ENCODE measurements at places on chromosomes 6 and 20. TPM values are rescaled to one million over a fixed set of nuclear protein-coding genes. Genes with fewer than 3 reads are reported as not detected.
A peak's percentile ranks its signal among the peaks of the same experiment; 100 is the strongest.

The TFAP2A gene
- 0.40 TPM for total RNA-seq

The SOBP gene
- 0.16 TPM for total RNA-seq

The LY6G6F gene
- total RNA-seq = 0.18 TPM

The FOXA2 gene
- 1.0 TPM for total RNA-seq

The FABP7 gene
- total RNA-seq = not detected

The WFDC2 gene
- not detected for total RNA-seq

The SYNDIG1 gene
- total RNA-seq = not detected

The HLA-DQB2 gene
- total RNA-seq = not detected

The CHRNA4 gene
- total RNA-seq = not detected

DNA sequence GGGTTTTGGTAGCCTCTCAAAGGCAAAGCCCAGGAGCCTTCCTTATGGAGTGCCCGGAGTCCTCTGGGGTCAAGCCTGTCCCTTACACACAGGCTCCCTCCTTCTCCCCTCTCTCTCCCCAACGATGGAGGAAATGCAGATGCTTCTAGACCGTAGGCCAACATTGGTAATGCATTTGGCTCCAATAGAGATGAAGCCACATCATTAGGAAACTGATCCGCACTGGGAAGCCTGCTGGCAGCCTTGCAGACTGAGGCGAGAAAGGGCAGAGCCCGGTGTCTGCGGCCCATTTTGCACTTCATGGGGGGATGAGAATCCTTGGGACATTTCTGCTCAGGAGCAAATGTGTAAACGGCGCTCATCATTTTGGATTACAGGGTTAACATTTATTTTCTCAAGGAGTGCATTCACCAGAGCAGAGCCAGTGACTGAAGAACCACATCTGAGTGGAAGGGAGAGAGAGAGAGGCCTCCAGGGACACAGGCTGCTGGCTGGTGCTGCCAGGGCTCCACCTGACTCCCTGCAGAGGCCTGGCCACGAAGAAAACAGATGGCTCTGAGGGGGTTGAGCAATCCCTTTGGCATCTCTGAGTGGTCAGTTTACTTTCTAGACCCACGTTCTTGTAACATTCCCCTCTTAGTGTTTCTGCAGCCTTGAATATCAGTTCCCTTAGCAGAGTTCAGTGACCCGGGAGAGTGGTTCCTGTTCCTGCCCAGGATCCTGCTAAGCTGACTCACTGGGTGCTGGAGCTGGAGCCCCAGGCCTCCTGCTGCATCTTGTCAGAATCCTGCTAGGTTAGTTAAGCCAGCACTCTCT is 4.4 kb upstream of the CST3 start:
- no peaks in the 10 kb centered on the region for H3K27me3 ChIP-seq
- no peak overlapping the region for H3K27ac ChIP-seq
- H3K36me3 ChIP-seq = no peaks in the 10 kb centered on the region
- H3K4me3 ChIP-seq = no peak overlapping the region

DNA sequence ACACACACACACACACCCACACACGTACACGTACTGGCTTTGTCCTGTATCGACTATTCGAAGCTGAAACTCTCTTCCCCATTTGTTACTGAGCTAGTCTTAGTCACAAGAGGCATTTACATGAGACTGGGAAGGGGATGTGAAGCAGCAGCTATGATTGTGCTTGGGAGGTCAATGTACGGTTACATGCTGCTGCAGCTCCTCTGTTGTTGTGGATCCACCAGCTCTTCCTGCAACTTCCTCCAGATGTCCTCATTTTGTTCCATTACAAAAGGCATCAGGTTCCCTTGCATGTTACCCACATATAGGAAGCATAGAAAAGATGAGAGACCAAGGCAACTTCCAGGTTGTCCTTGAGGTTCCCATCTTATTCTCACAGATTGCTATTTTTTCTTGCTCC is 612.4 kb upstream of the IMPG1 start:
- H3K36me3 ChIP-seq = no peaks in the 10 kb centered on the region
- no peak for DNase-seq
- no peak overlapping the region for H3K4me3 ChIP-seq
- H3K27me3 ChIP-seq = no peaks in the 10 kb centered on the region
- H3K4me1 ChIP-seq = no peaks in the 10 kb centered on the region

DNA sequence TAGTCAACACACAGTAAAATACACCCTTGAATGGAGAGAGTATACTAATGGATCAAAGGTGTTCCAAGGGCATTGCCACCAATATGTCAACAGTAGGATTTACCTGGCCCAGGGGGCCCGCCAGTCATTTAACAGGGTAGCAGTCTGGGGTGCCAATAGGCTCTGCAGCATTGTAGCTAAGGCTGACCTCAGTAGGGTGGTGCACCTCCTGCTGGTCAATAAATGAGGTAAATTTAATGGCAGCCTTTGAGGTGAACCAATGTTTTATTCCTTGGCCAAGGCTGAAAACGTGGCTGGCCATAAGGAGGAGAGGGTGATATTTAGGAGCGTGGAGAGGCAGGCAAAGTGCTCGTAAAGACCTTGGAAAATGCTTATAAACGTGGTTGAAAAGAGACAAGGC is 147.2 kb downstream of the RPS12 start:
- no peak overlapping the region for H3K27ac ChIP-seq
- H3K27me3 ChIP-seq = no peaks in the 10 kb centered on the region
- no peaks in the 10 kb centered on the region for H3K36me3 ChIP-seq
- DNase-seq = no peak
- no peak overlapping the region for H3K4me3 ChIP-seq

DNA sequence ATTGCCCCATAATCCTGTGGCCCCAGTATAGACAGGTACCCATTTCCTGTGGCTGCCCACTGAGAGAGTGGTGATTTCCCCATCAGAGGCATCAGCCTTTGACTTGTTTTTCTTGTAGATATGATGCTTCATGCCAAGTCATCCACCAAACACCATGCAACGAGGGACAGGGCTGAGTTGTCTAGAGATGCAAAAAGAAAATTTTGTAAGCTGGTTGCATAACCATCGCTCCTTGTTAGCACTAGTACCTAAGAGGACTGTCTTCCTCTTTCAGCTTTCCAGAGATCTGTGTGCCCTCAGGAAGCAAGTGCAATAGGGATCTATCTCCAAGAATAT is 166.8 kb downstream of the BCAS1 start:
- H3K4me1 ChIP-seq = peaks cover 14% of the 10 kb centered on the region
- H3K4me3 ChIP-seq = no peak overlapping the region
- H3K27me3 ChIP-seq = no peaks in the 10 kb centered on the region
- H3K36me3 ChIP-seq = no peaks in the 10 kb centered on the region
- H3K27ac ChIP-seq = no peak overlapping the region

DNA sequence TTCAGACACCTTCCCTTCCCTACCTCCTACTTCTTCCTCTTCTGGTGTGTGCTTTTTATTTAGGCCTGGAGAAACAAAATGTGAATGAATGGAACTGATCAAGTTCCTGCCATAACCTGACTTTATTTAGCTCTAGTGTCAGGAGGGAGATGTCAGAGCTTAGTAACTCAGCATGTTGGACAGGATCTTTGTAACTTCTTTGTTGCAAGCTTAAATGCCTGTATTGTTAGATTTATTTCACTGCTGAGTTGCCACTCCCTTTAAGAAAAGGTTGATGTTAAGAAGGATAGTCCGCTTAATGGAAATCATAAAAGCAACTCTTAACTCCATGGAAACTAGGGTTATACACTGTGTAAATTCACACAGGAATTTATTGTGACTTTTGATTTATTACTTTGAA is 2.2 kb downstream of the FAM120B start:
- peaks cover 23% of the 10 kb centered on the region for H3K36me3 ChIP-seq
- peaks cover 20% of the 10 kb centered on the region for H3K4me1 ChIP-seq
- no peak overlapping the region for H3K4me3 ChIP-seq
- no peak overlapping the region for H3K27ac ChIP-seq
- no peaks in the 10 kb centered on the region for H3K27me3 ChIP-seq

DNA sequence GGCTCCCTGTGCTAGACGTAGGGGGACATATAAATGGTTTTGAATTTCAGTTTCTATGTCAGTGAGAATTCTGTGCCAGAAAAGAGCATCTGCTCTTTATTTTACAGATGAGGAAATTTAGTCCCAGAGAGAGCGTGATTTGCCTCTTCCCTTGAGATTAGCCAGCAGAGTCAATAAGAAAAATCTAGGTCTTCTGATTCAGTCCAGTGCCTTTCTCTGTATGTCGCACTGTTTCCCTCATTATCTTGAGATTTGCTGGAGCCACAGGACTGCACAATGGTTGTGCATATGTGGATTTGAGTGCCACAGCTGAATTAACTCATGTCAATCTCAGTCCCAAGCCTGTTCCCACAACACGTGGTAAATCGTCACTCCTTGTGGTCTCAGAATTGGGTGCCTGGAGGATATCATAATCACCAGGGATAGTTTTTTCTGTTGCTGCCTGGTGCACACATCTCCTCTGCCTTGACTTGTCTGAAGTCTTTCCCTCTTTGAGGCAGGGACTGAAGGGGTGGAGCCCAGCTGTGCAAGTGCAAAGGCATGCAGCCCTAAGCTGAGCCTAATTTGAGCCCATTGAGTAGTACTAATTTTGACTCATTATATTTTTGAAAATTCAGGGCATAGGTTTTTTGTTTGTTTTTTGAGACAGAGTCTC is 276.7 kb downstream of the SOX4 start:
- H3K27me3 ChIP-seq = peaks cover 43% of the 10 kb centered on the region
- H3K4me3 ChIP-seq = no peak overlapping the region
- H3K27ac ChIP-seq = no peak overlapping the region
- no peak for DNase-seq

DNA sequence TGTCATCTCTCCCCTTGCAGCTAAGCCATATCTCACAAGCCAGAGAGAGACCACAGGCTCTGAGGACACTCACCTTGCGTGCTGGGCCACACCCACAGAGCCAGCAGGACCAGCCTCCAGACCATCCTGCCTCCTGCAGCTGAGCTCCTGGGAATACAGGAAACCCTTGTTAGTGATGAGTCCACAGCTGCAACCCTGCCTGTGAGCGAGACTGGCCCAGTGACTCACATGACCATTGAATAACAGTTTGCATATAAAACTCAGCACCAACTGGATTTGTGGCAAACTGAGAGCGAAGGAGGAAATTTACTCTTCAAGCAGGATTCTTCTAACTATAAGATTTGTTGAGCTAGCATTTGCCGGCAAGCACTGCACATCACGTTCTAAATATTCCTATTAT is 3.0 kb downstream of the THBS2 start:
- no peaks in the 10 kb centered on the region for H3K36me3 ChIP-seq
- peaks cover 7% of the 10 kb centered on the region for H3K4me1 ChIP-seq
- no peak for DNase-seq
- no peak overlapping the region for H3K4me3 ChIP-seq
- H3K27me3 ChIP-seq = peaks cover 70% of the 10 kb centered on the region

- H3K4me3 ChIP-seq = no peak overlapping the region
- peaks cover 92% of the 10 kb centered on the region for H3K36me3 ChIP-seq
- DNase-seq = no peak
Observed at GRCh38 chr6:7215798-7216231, 97.2 kb downstream of the SSR1 start.

- H3K27me3 ChIP-seq = no peaks in the 10 kb centered on the region
- H3K4me1 ChIP-seq = no peaks in the 10 kb centered on the region
- H3K4me3 ChIP-seq = no peak overlapping the region
- H3K27ac ChIP-seq = no peak overlapping the region
- no peak for DNase-seq
Observed at GRCh38 chr6:84809455-84809854, 45.1 kb upstream of the TBX18 start.

DNA sequence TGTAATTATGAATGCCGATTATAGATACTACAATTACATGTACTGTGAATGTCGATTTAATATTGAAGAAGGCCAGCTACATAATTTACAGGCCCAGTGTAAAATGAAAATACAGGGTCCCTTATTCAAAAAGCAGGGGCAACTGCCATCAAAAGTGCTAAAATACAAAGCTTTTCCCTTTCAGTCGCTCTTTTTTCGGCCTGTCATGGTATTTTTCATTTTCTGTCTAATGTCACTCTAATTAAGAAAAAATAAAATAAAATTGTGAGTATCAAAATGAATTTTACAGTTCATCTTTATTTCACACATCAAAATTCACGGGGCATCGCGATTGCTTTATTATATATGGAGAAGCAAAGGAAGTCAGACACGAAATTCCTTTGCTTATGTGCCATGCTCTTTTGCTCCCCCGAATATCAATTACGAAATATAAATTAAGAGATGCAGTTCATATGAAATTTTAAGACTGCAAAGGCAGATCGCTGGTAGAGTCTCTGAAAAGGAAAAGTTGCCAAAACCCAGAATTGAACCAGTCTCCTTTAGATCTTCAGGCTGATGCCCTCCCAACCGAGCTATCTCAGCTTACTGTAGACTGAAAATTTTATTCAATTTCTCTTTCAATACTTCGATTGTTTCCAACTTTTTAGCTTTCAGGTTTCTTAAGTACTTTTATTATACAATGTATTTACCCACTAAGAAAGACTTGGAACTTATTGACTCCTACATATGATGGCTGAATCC is 197.0 kb downstream of the TRIM27 start:
- DNase-seq = peak; percentile 61
- peak overlapping the region; percentile 80 for H3K27ac ChIP-seq
- H3K36me3 ChIP-seq = no peaks in the 10 kb centered on the region

DNA sequence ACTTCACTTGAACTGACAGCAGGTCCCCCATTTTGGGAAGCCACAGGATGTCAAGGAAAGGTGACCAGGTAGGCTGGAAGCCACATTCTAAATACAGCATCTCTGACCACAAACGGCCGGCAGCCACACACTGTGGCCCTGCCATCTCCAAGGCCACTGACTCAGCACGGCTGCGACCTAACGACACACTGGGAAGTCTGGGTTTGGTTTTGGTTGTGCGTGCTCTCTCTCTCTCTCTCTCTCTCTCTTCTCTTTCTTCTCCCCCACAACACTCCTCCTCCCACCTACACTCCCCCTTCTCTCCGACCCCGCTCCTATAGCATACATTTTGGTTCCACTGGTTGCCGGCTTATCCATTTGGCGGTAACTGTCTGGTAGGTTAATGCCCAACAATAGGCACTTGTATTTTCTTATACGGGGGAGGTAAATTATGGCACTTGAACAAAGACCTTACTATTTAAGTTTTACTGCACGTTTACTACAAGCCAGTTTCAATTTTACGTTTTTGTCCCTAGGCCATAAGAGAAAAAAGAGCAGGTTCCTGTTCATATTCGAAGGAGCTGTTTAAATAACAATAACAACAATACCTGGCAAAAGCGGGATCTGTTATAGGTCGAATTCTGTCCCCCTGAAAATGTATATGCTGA is 103.6 kb downstream of the GMDS start:
- no peaks in the 10 kb centered on the region for H3K4me1 ChIP-seq
- peaks cover 22% of the 10 kb centered on the region for H3K27me3 ChIP-seq
- H3K36me3 ChIP-seq = no peaks in the 10 kb centered on the region
- peak; percentile 27 for DNase-seq

- H3K27me3 ChIP-seq = no peaks in the 10 kb centered on the region
- no peaks in the 10 kb centered on the region for H3K36me3 ChIP-seq
- no peak overlapping the region for H3K4me3 ChIP-seq
- no peak for DNase-seq
- H3K4me1 ChIP-seq = no peaks in the 10 kb centered on the region
- H3K27ac ChIP-seq = no peak overlapping the region
Observed at GRCh38 chr20:4513720-4514119, 208.0 kb upstream of the PRND start.

DNA sequence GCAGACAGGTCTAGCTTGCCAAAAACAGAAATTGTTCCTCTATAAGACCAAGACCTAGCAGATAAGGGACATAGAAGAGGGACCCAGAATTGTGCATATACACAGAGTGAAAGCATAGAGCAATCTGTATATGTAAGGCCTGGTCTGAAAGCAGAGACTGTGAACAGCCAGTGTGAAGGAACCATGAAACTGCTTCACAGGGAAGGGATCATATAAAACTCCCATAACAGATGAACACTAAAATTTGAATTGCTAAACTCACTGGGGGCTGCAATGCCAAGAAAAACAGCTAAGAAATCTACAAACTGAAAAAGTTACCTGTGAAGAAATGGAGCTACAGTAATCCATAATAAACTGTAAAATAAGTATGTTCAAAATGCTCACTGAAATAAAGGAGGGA is 7.0 kb downstream of the ZUP1 start:
- no peaks in the 10 kb centered on the region for H3K27me3 ChIP-seq
- H3K36me3 ChIP-seq = peaks cover 35% of the 10 kb centered on the region
- no peak overlapping the region for H3K27ac ChIP-seq
- H3K4me3 ChIP-seq = no peak overlapping the region
- peaks cover 7% of the 10 kb centered on the region for H3K4me1 ChIP-seq
- no peak for DNase-seq
